Esophagus mucosa (tissue), 1 donor: ENCODE measurements at places on chromosomes 7 and 10. TPM values are rescaled to one million over a fixed set of nuclear protein-coding genes. Genes with fewer than 3 reads are reported as not detected.

GRCh38 chr10:83881661-83882060 is 257.6 kb upstream of the GHITM start:
- no peak for ATAC-seq

- ATAC-seq, result no peak
Measured at GRCh38 chr7:2862831-2863361, 18.8 kb upstream of the GNA12 start.

The HMX2 gene
- not detected for total RNA-seq

The DNAH11 gene
- 1.1 TPM for total RNA-seq

- ATAC-seq, result peak; percentile 72
Measured at GRCh38 chr7:105268511-105269392, 120.0 kb downstream of the SRPK2 start.

DNA sequence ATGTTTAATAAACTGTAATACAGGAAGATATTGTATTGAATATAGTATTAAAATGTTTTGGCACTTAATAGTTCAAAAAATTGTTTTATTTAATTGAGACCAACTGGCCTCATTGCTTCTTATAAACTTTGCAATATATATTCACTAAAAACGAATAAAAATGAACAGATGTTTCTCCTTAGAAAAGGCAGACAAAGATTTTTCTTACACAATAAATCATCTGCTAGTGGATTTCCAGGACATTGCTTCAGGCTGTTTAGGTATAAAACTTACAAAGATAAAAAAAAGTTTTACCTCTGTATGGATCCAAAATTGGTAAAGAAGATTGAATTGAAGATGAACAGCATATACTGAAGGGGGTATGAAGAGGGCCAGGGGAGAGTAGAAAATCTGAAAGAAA is 143.6 kb downstream of the AGMO start:
- ATAC-seq, result no peak

GRCh38 chr7:38451840-38452239 is 178.4 kb upstream of the TARP start:
- no peak for ATAC-seq

DNA sequence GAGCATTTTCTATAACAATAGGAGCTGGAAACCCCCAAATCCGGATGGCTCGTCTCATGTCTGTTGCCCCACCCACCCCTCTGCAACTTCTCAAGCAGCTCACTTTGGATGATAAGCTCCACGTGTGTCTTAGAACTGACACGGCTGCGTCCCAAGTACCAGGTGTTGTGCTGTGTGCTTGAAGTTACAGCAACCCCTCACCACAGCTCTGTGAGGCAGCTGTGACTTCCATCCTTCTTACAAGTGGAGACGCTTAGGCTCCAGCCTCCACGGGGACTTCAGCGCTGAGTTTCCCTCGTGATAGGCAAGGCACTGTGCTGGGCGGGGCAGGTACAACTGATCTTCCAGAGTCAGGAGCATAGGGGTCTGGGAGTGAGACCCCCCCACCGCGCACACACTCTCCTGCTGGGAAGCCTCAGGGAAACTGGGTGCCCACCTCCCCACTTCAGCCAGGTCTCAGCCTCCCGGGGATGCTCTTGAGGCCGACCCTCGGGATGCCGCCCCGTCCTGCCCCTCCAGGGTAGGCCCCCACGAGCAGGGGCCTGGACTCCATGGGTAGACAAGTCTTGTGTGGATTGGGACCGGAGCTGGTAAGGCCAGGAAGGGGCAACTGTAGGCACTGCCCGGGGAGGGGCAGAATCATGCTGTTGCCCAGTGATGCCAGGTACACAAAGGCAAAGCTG is 31.4 kb downstream of the EN2 start:
- ATAC-seq, result no peak

The CYP3A7 gene
- not detected for total RNA-seq

GRCh38 chr10:775245-776075 is 86.0 kb upstream of the DIP2C start:
- ATAC-seq, result peak; percentile 71

DNA sequence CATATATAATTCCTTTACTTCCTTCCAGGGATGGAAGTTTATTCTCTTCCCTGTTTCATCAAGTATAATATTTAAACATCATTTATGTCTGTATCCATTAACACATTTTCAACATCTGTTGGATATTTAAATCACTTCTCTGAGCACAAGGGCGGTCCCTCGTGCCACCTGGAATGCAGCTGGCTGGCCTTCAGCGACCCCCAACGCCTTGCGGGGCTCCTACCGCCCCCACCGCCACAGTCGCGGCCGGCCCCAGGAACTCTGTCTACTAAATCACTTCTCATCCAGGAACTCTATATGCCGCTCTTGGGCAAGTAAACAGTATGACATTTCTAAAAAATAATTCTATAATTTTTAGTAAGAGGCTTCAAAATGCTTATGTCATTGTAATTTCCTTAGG is 221.1 kb upstream of the PTN start:
- no peak for ATAC-seq

GRCh38 chr10:128751284-128751683 is 625.1 kb upstream of the MKI67 start:
- ATAC-seq, result no peak

The PAPOLB gene
- total RNA-seq, result not detected

The DEPP1 gene
- total RNA-seq, result 3.3 TPM

- ATAC-seq, result no peak
Measured at GRCh38 chr7:122746948-122747347, 44.2 kb upstream of the RNF148 start.

The CXCL12 gene
- 14.0 TPM for total RNA-seq

The KDM7A gene
- total RNA-seq, result 22.3 TPM

DNA sequence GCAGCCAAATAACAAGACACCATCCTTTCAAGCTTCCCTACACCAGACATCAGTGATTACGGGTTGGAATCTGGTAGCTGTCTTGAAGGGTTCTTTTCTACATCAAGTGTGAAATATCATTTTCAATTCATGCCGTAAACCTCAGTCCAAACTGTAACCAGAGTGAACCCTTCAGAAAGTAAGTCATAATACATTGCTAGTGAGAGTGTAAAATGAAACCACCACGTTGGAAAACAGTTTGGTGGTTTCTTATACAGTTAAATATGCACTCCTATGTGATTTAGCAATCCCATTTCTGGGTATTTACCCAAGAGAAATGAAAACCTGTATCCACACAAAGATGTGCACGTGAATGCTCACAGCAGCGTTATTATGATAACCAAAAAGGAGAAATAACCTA is 25.6 kb upstream of the ZC3HAV1L start:
- ATAC-seq, result no peak

- no peak for ATAC-seq
Measured at GRCh38 chr10:86285136-86285790, 81.3 kb downstream of the GRID1 start.

DNA sequence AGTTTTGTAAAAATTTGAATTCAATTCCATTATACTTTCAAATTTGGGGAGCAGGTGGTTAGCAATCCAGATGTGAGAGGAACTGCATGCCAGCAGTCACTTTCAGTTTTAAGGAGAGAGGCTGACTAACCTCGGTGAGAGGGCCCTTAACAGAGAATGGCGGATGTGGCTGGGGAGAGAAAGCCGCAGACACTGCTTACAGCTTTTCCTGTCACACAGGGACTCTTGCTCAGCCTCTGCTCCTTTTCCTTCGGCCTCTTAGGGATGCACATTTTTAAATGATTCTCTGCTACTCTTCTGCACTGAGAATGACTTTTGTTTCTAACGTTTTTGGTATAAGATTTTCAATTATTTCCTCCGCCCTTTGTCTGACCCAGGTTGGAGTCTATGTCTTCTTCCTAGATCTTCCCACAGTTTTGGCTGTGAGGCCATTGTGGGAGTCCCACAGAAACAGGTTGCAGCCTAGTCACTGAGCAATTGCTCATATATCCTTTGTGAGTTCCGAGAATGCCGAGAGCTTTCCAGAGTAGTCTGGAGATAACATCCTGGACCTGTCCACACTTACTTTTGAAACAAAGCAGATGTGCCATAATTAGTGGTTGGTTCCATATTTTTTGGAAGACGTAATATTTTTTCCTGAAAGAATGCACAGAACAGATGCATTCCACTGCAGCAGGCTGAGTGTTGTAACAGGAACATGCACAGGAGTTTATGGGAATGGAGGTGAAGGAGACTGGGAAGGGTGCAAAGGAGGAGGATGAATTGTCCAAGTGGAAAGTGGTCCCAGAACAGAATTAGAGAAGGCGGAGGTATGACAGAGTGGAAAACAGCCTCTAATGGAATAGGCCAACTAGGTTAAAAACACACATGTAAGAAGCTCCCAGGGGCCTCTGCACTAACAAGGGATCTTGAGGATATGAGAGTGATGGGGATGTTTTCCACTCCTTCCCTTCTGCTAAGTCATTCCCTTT is 168.0 kb upstream of the ZNF32 start:
- no peak for ATAC-seq

- no peak for ATAC-seq
Measured at GRCh38 chr7:53900856-53901528, 641.2 kb upstream of the VSTM2A start.

DNA sequence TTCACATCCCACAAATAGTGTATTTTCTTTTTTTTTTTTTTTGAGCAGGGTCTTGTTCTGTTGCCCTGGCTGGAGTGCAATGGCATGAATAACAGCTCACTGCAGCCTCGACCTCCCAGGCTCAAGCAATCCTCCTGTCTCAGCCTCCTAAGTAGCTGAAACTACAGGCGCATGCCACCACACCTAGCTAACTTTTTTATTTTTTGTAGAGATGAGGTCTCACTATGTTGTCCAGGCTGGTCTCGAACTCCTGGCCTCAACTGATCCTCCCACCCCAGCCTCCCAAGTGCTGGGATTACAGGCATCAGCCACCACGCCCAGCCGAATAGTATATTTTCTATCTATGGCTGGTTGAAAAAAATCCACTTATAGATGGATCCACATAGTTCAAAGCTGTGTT is 12.5 kb downstream of the EZH2 start:
- ATAC-seq, result no peak

The CDNF gene
- total RNA-seq, result 1.2 TPM

GRCh38 chr7:140165422-140165821 is 11.4 kb downstream of the KDM7A start:
- ATAC-seq, result peak; percentile 74

- no peak for ATAC-seq
Measured at GRCh38 chr7:101722247-101722646, 93.2 kb upstream of the MYL10 start.

The PAXIP1 gene
- total RNA-seq, result 6.7 TPM

DNA sequence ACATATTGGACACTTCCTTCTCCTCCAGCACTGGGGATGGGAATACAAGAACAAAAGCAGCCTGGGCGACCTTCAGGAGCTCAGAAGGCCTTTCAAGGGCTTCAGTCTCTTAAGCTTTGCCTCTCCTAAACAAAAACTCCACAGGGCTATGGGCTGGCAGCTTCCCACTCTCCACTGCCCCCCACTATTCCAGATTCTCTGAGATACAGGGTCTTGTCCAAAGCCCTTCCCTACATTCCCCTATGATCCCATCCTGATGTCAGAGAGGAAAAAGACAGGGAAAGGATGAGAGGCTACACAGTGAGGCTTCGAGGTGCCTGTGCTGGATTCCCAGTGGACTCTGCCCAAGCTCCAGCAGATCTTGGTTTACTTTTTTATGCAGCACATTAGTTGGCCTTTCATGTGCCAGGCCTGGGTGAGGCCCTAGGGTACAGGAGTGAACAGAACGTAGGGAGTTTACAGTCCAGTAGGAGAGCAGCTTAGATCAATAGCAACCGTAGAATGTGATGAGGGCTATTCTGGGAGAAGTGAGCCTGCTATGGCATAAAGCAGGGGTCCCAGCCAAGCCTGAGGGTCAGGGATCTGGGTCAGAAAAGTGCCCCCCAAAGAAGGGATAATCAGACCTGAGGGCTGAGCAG is 33.3 kb downstream of the LEP start:
- ATAC-seq, result no peak

- ATAC-seq, result no peak
Measured at GRCh38 chr7:155790666-155791065, 21.6 kb downstream of the SHH start.

GRCh38 chr10:67783606-67784294 is 54.2 kb downstream of the DNAJC12 start:
- no peak for ATAC-seq

DNA sequence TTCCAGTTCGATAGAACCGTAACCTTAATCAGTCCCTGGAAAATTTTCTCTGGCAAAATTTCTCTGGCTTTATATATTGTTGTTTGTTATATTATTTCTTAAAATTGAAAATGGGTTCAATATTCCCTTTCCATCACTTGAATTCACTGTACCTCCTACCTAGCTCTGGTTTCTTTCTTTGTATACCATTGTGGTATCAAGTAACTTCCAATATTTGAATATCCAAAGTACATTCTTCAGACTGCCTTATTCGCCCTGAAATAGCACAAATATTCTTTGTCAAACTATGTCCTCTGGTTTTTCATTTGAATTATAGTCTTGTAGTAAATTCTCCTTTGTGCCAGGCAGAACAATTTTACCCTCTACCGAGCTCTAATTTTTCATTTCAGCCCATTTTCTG is 541.6 kb downstream of the REEP3 start:
- no peak for ATAC-seq

- no peak for ATAC-seq
Measured at GRCh38 chr10:6133331-6134098, 44.7 kb downstream of the RBM17 start.

The NUTM2B gene
- 0.24 TPM for total RNA-seq

DNA sequence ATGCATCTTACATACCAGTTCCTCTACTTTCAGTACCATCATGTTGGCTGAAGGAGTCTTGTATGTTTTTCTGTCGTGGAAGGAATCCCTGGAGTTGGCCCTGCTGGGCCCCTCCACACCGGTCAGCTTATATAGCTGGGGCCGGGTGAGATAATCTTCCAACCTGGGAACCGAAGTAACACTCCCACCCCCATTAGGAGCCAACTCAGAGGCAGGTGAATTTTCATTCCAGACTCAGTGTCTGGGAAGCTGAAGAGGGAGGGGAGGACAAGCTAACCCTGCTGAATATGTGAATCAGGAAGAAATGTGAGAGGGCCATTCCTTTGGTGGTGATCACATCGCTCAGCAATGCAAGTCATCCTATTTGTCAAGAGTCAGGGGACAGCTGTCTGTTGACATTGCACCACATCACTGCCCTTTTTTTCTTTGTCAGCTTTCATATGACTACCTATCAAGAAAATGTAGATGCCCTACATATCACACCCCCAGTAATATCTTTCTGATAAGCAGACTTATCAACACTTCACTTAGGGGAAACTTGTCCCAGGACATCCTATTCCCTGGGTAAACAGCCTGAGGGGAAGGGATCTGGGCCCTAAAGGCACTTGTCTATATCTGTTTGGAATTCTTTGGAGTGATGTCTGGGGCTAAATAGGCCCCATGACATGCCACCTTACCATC is at the start of gene ANKRD1:
ANKRD1 (minus strand) TSS at position 102 of the 681 bp plus-strand sequence; CDS start at position 42, 60 bp downstream.
- ATAC-seq, result peak; percentile 15

GRCh38 chr10:50281210-50281966 is 30.1 kb upstream of the ASAH2 start:
- ATAC-seq, result no peak

The ADIRF gene
- total RNA-seq, result 46.1 TPM

GRCh38 chr7:123060446-123060845 is 64.9 kb upstream of the TAS2R16 start:
- no peak for ATAC-seq

DNA sequence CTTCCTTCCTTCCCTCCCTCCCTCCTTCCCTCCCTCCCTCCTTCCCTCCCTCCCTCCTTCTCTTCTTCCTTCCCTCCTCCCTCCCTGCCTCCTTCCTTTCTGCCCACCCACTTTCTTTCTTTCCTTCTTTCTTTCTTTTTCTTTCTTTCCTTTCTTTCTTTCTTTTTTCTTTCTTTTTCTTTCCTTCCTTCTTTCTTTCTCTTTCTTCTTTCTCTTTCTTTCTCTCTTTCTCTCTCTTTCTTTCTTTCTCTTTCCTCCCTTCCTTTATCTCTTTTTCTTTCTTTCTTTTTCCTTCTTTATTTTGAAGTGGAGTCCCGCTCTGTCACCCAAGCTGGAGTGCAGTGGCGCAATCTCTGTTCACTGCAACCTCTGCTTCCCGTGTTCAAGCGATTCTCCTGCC is 33.7 kb upstream of the GTF2IRD1 start:
- no peak for ATAC-seq

The SPRN gene
- total RNA-seq, result 0.12 TPM
